Activated naive CD4-positive, alpha-beta T cell treated with anti-CD3 and anti-CD28 coated beads, Interleukin-2, amount 50 U/mL, for 16 hours (primary cell): ENCODE measurements at places on chromosomes 6 and 20.

GRCh38 chr6:101393829-101394251 is 332 bp downstream of the GRIK2 start:
- no peak for DNase-seq

DNA sequence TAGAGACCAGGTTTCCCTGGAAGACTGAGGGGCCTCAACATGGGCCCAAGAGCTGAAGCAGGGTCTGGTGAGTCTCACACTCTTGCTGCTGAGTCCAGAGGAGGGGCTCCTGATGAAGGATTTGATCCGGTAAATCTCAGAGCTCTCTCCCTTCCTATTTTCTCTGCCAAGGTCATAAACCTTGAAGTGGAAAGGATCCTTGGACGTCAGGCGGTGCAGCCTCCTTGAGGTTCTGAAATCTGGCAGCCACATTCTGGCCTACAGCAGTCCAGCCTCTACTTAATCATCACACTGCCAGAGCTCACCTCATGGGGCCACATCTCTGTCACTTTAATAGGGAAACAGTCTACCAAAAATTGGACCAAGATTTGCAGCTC is 24.0 kb downstream of the ACSS1 start:
- no peak for DNase-seq

DNA sequence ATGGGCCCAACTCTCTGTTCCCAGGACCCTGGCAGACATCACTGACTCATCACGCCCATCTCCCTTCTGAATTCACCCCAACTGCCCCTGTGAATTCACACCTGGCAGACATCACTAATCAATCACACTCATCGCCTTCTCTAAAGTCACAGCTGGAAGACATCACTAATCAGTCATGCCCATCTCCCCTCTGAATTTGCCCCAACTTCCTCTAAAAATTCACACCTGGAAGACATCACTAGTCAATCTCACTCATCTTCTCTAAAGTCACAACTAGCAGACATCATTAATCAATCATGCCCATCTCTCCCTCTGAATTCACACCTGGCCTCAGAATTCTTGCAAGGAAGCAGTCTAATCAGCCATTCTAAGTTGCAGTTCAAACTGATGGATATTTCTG is 111.1 kb downstream of the FOXA2 start:
- DNase-seq: no peak

- no peak for DNase-seq
These were observed 77.0 kb upstream of the NHSL1 start for GRCh38 chr6:138576313-138576712.

- no peak for DNase-seq
These were observed 606.5 kb downstream of the HACE1 start for GRCh38 chr6:104253236-104253635.

DNA sequence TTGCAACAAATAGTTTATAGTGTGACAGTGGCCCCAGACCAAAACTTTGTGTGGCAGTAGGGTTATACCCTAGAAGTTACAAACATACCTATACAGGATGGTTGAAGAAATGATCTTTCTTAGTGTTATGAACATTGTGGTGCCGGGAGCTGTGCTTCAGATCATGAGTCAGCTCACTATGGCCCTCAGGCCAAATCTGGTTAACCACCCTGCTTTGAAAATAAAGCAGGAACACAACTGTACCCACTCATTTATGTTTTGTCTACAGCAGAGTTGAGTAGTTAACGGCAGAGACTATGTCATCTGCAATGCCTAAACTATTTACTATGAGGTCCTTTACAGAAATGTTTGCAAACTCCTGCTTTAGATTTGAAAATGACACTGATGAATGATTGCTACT is 24.3 kb downstream of the AKAP7 start:
- no peak for DNase-seq
